ENCODE measurements at places on chromosomes 3 and 15. TPM values are rescaled to one million over a fixed set of nuclear protein-coding genes. Genes with fewer than 3 reads are reported as not detected.

GNB4 gene
- 3.1 TPM for total RNA-seq

CHDH gene
- 41.5 TPM for total RNA-seq

A4GNT gene
- not detected for total RNA-seq

LMLN gene
- total RNA-seq: 5.9 TPM

LYSMD2 gene
- total RNA-seq: 7.1 TPM

C3orf85 gene
- total RNA-seq: 10.5 TPM

DNA sequence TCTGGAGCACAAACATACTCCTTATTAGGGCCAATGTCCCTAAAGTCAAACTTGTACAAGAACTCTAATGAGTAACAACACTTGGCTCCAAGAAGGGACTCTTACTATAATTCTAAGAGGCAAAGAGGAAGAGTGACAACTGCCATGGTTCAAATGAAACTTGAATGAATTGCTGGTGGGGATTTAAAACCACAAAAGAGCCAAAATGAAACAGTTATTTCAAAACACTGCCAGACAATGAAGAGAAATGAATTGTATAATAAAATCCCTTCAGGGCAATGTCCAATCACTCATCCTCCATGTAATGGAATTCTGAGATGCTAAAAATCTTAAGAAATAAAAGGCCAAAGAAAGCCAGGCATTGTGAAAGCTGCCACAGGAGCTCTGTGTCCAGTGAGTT lies 14.2 kb downstream of the THRB start:
- H3K36me3 ChIP-seq: no peaks in the 10 kb centered on the region
- H3K4me1 ChIP-seq: no peaks in the 10 kb centered on the region
- H3K27ac ChIP-seq: no peak overlapping the region
- H3K27me3 ChIP-seq: no peaks in the 10 kb centered on the region

DNA sequence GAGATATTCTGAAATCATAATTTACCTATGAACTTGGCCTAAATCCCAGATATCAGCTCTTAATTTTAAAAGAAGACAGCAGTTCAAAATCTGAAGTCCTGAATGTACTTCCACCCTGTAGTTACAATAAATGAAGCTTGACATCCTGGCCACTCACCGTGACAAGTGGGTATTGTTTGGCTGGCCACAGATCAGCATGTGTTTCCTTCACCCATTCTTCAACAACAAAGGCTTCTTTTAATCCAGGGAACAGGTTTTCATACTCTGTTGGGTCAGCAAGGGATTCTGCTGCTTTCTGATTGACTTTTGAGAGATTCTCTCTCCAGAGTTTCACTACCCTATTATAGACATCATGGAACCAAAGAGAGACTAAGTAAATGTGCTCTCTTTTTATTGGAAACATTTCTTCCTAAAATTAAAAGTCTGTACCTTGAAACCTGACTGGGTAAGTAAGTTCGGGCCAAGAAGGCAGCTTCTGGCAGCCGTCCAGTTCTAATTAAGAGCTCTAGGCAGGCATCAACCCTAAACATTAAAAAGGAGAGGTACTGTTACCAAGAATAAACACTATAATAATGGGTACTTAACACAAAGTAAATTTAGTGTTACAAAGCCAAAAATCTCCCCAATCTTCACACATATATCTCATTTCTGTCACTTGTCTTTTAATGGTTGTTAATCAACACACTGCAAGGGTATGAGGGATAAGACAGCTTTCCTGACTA lies 15.2 kb downstream of the MRPS22 start:
- no peak for DNase-seq
- H3K4me1 ChIP-seq: no peaks in the 10 kb centered on the region
- no peak overlapping the region for H3K27ac ChIP-seq
- H3K36me3 ChIP-seq: peaks cover 27% of the 10 kb centered on the region
- H3K27me3 ChIP-seq: no peaks in the 10 kb centered on the region

DNA sequence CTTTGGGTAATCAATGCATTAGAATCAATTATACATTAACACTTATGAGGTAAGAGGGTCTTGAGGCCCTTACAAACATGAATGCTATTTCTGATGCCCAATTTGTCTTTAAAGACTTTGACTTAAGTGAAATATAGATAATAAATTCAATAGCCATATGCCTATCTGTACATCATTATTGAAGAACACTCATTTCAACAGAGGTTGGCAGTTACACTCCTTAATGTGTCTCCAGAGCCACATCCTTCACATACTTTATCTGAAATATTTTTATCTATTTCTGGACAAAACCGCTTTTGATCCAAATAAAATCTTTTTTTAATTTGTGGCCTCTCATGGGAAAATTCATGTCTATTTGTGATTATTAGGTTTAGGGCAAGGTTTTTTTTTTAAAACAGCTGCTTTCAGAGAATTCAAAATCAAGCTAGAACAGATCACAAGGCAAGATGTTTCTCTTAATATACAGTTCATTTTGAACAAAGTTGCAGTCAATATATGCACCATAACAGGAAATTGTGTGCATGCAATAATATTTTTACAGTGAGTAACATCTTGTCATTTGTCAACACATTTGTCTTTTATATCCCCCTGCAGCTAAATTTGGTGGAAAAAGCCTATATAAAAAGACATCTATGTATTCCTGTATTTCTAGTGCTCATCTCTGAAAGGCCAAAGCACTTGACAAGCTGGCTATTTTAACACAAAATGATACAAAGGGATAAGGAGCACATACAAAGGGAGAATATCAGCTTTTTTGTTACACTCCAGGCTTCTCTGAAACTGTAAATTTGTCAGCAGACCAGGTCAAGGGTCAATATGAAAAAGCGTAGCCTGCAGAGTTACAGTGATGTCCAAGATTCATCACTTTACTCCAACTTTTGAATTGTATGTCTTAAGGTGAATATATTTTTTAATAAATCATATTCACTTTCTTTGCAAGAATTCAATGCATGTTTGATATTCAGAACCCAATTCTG lies 146.2 kb upstream of the DPH6 start:
- H3K27ac ChIP-seq: no peak overlapping the region
- H3K4me1 ChIP-seq: no peaks in the 10 kb centered on the region
- DNase-seq: no peak
- no peaks in the 10 kb centered on the region for H3K36me3 ChIP-seq
- no peak overlapping the region for H3K4me3 ChIP-seq

- peak overlapping the region; percentile 85 for H3K27ac ChIP-seq
- H3K4me3 ChIP-seq: no peak overlapping the region
- no peaks in the 10 kb centered on the region for H3K27me3 ChIP-seq
- peak; percentile 80 for DNase-seq
These were observed 74.6 kb downstream of the ITGB5 start for GRCh38 chr3:124812291-124813265.

GRCh38 chr3:190494907-190495306 lies 19.0 kb upstream of the IL1RAP start:
- H3K27ac ChIP-seq: no peak overlapping the region
- no peak overlapping the region for H3K4me3 ChIP-seq
- no peaks in the 10 kb centered on the region for H3K4me1 ChIP-seq
- no peaks in the 10 kb centered on the region for H3K27me3 ChIP-seq
- H3K36me3 ChIP-seq: no peaks in the 10 kb centered on the region
- DNase-seq: no peak

GRCh38 chr15:65576664-65577063 lies 34.3 kb downstream of the INTS14 start:
- no peak overlapping the region for H3K4me3 ChIP-seq
- no peaks in the 10 kb centered on the region for H3K4me1 ChIP-seq
- no peak overlapping the region for H3K27ac ChIP-seq
- H3K27me3 ChIP-seq: no peaks in the 10 kb centered on the region
- peaks cover 14% of the 10 kb centered on the region for H3K36me3 ChIP-seq

DNA sequence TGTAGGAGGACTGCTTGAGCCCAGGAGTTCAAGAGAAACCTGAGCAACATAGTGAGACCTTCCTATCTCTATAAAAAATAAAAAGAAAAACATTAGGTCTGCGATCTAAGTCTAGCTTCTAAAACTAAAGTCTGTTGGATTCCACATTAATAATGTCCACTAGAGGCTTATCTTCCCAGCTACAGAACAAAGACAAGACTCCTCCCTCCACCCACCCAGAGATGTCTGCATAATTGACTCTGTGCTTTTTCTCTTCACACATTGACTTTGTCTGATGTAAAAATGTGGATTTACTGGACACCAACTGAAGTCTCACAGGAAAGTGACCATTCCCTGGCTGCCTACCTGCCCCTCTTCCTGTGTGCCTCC lies 91.8 kb downstream of the ATP10A start:
- H3K27me3 ChIP-seq: no peaks in the 10 kb centered on the region
- H3K27ac ChIP-seq: no peak overlapping the region
- H3K4me3 ChIP-seq: no peak overlapping the region
- DNase-seq: no peak

GRCh38 chr15:55907797-55908196 lies 85.6 kb downstream of the NEDD4 start:
- H3K27me3 ChIP-seq: no peaks in the 10 kb centered on the region
- DNase-seq: no peak
- H3K4me1 ChIP-seq: no peaks in the 10 kb centered on the region
- H3K36me3 ChIP-seq: no peaks in the 10 kb centered on the region

DNA sequence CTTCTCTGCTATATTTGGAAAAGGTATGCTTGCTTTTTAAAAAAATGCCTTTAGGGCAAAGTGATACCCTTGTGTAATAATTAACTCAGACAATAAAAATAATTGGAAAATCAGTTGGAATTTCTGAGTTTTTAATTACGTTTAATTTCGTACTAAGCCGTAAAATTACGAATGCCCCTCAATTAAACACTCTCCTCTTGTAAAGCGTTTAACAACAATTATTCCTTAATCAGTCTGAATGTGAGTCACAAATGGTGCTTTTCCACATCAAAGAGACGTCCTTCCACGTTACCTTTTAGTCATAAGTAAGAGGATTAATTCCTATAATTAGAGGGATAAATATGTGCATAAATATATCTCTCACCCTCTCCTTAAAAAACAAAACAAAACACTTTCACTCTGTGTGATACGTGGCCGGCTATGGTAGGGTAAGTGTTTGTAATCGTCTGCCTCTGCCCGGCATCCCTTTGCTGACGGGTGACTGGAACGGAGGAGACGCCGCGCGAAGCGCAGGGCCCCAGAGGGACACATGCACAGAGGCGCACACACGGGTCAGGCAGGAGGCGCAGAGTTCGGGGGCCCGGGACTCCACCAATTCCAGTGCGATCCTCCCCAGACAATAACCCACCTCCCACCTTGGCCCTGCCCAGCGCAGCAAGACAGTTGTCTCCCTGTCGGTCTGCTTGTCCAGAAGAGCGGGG lies 9.7 kb upstream of the MEIS2 start:
- H3K4me3 ChIP-seq: peak overlapping the region; percentile 24
- no peaks in the 10 kb centered on the region for H3K36me3 ChIP-seq
- H3K27ac ChIP-seq: no peak overlapping the region
- DNase-seq: no peak
- H3K4me1 ChIP-seq: no peaks in the 10 kb centered on the region

- H3K4me1 ChIP-seq: no peaks in the 10 kb centered on the region
- peak; percentile 72 for DNase-seq
- H3K27me3 ChIP-seq: no peaks in the 10 kb centered on the region
These were observed at the start of gene CIB2 for GRCh38 chr15:78131295-78132061. Gene CIB2 (minus strand): TSS chr15:78131445. CDS start chr15:78131215, 230 bp downstream.

- H3K4me1 ChIP-seq: peaks cover 18% of the 10 kb centered on the region
- H3K36me3 ChIP-seq: no peaks in the 10 kb centered on the region
- no peaks in the 10 kb centered on the region for H3K27me3 ChIP-seq
- no peak overlapping the region for H3K27ac ChIP-seq
- no peak for DNase-seq
These were observed 1.9 kb downstream of the CCDC12 start for GRCh38 chr3:46974421-46975171.

DNA sequence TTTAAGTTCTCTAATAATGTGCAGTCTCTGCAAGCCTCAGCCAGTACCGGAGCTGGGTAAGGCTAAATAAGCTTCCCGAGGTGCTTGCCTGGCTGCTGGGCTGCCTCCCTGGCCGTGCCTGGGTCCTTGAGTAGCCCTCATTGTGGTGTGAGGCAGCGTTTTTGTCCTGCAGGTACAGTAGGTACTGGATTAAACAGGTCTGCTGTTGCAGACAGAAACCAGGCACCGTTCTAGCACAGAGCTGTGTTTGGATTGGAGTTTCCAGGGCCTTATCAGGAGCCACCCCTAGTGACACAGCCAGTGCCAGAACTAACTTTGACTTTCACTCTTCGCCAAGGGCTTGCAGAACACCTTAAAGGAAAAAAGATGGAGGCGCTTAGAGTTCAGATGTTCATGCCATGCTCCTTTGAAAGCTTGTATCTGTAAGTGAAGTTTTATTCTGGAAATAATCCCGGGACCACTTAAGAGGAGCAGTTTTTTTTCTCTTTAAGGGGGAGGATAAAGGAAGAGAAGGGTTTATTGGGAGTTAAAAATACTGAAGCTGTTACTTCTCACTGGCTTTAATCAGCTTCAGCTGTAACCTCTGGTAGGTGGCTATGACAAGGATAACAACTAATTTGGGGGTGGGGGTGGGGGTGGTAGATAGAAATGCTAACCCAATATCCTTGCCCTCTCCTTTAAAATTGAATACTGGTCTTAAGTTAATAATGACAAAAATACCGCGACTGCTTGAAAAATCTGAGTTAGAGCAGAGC lies 126.8 kb downstream of the MITF start:
- H3K4me1 ChIP-seq: no peaks in the 10 kb centered on the region
- peak; percentile 29 for DNase-seq
- H3K27me3 ChIP-seq: no peaks in the 10 kb centered on the region

- H3K27ac ChIP-seq: no peak overlapping the region
- DNase-seq: no peak
- H3K36me3 ChIP-seq: no peaks in the 10 kb centered on the region
- H3K4me3 ChIP-seq: no peak overlapping the region
- no peaks in the 10 kb centered on the region for H3K27me3 ChIP-seq
- no peaks in the 10 kb centered on the region for H3K4me1 ChIP-seq
These were observed 215.9 kb upstream of the STAC start for GRCh38 chr3:36164400-36164799.

- H3K27me3 ChIP-seq: no peaks in the 10 kb centered on the region
- H3K27ac ChIP-seq: peak overlapping the region; percentile 84
- H3K4me3 ChIP-seq: peak overlapping the region; percentile 81
- H3K4me1 ChIP-seq: peaks cover 7% of the 10 kb centered on the region
These were observed 644 bp upstream of the NGLY1 start for GRCh38 chr3:25783661-25784512.

GRCh38 chr3:74314696-74315095 lies 299.8 kb downstream of the CNTN3 start:
- no peak overlapping the region for H3K4me3 ChIP-seq
- H3K27ac ChIP-seq: no peak overlapping the region
- DNase-seq: no peak

- H3K4me1 ChIP-seq: no peaks in the 10 kb centered on the region
- DNase-seq: no peak
- H3K36me3 ChIP-seq: no peaks in the 10 kb centered on the region
- no peak overlapping the region for H3K4me3 ChIP-seq
- H3K27ac ChIP-seq: no peak overlapping the region
These were observed 469.4 kb upstream of the ROBO2 start for GRCh38 chr3:76570436-76571057.

- H3K36me3 ChIP-seq: no peaks in the 10 kb centered on the region
- H3K4me3 ChIP-seq: no peak overlapping the region
- H3K27me3 ChIP-seq: no peaks in the 10 kb centered on the region
These were observed 485.0 kb upstream of the ATP11B start for GRCh38 chr3:182308328-182308727.

DNA sequence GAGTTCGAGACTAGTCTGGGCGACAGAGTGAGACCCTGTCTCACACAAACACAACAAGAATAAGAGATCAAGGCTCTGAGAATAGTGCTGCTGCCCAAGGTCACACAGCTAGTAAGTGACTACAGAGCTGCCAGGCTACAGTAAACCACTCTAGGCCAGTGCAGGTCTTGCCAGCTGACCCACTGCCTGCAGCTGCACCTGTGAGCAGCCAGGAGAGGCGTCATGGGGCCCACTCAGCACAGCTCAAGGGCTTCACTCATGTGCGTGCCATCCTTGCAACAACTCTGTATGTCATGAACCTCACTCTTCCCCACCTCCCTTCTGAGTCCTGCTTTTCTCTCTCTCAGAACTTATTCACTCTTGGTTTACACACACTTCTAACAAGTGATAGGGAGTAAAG lies 176.7 kb downstream of the SMAD6 start:
- no peak overlapping the region for H3K4me3 ChIP-seq
- H3K4me1 ChIP-seq: no peaks in the 10 kb centered on the region
- no peak for DNase-seq
- no peak overlapping the region for H3K27ac ChIP-seq
- H3K36me3 ChIP-seq: no peaks in the 10 kb centered on the region

All from colonic mucosa (tissue), 4 donors.